ENCODE measurements at places on chromosomes 13 and 19.

DNA sequence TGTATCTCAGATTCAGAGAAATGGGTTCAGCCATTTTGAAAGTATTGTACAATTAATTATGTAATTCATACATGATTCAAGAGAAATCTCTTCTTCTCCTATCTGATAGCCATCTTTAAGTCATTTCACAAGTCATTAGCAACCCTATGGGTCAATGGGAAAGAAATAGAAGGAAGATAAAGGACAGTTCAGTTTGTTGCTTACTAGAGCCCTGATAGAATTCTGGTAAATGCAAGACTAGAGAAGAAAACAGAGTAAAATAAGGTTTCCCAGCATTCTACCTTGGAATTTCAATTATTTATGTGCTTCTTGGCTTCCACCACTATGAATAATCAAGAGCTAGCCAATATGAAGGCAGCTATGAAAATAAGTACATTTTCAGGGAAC lies 117.7 kb downstream of the LHFPL6 start:
- DNase-seq: no peak

DNA sequence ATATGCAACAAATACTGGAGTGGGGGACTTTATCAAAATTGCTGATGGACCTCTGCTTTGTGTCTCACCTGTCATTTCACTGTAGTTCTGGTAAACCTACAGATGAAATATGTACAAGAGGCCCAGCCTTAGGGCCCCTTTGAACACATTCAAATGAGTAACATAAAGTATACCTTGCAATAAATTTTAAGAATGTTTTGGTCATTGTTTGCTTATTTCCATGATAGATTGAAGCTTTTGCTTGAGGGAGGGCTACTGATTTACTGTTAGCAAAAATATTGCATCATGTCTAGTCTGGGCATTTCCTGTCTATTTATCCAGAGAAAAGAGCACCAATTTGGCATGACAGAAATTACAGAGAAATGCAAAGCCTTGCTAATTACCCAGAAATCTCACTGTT lies 705.5 kb upstream of the PCDH9 start:
- no peak for DNase-seq

DNA sequence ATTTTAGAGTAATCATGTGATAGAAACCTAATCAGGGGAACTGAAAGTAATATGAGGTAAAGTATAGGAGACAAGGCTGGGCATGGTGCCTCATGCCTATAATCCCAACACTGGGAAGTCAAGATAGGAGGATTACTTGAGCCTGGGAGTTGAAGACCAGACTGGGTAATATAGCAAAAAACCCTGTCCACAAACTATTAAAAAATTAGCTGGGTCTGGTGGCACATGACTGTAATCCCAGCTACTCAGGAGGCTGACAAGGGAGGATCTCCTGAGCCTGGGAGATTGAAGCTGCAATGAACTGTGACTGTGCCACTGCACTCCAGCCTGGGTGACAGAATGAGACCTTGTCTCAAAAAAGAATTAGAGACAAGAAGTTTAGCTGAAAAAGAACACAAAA lies 469.9 kb downstream of the GPC5 start:
- DNase-seq: no peak

GRCh38 chr13:99256709-99257108 lies 1.5 kb downstream of the GPR18 start:
- no peak for DNase-seq

DNA sequence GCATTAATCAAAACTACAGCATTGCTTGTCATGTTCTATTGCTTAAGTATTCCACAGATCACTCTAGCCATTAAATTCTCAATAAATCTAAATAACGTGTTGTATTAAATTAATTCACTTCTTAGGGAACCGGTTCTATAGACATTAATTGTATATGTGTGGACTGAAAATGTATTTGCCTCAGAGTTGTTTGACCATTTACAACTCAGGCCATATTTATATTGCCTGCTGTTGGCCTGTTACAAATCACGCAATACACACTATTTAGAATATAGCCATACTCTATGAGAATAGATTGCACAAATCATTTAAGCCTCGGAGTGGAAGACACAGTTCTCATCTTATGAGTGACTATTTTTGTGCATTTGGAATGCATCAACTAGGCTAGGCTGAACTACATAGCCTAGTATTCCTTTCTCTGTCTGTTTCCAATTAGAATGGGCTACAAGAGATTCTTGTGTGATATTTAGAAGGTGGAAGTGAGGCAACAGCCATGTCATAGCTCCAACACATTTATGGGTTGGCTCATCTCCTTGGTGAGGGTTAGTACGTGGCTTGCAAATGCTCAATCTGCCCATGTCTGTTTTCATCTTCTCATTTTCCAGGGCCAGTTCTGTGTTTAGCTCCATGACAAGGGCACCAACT lies 1116.1 kb downstream of the PCDH9 start:
- no peak for DNase-seq

DNA sequence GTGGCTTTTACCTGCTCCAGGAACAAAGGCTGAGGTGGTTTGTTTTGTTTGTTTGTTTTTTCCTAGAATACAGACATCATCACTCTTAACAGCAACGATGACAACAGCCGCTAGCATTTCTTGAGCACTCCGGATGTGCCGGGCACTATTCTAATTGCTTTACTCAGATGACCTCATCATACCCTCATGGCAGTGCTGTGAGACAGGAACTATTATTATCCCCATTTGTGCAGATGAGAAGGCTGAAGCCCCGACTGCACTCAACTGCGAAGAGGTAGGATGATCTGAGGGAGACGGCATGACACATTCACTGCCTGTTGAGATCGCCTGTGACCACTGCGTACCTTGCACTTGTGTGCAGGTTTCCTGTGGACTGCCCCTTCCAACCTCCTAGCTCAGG lies 66.5 kb downstream of the CCDC70 start:
- DNase-seq: no peak

- no peak for DNase-seq
These were observed 579 bp downstream of the RPS9 start for GRCh38 chr19:54201172-54201701.

DNA sequence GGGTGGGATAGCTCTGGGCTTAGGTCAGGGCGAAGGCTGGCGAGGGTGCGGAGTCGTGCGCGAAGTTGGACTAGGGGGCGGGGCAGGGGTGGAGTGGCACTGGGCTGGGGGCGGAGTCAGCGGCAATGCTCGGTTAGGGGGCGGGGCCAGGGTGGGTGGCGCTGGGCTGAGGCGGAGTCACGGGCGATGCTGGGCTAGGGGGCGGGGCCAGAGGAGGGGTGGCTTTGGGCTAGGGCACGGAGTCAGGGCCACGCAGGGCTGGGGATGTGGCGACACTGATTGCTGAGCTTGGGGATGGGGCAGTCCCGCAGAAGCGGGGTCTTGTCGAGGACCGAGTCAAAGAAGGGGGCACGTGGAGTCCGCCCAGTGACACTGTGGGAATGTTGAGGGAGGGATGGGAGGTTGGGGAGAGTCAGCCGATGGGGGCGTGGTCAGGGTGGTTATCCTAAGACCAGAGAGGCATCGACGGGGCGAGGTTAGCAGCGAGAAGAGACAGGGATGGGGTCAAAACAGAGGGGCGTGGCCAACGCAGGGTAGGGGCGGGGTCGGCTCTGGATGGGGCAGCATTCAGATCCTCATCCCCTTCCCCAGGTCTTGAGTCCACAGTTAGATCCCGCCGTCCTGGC lies 8.7 kb downstream of the HOMER3 start:
- no peak for DNase-seq

- no peak for DNase-seq
These were observed 5.8 kb downstream of the CEBPG start for GRCh38 chr19:33379151-33379829.

- DNase-seq: no peak
These were observed 108.3 kb downstream of the SLITRK5 start for GRCh38 chr13:87779426-87779825.

- DNase-seq: no peak
These were observed 126.5 kb upstream of the NBEA start for GRCh38 chr13:34815526-34815925.

- no peak for DNase-seq
These were observed 1098.5 kb downstream of the EFNB2 start for GRCh38 chr13:105436943-105437342.
